Stimulated activated CD8-positive, alpha-beta memory T cell treated with anti-CD3 and anti-CD28 coated beads, Interleukin-4, amount 100 ng/mL, for 1 hour (primary cell): ENCODE measurements at places on chromosomes 1 and 21.

DNA sequence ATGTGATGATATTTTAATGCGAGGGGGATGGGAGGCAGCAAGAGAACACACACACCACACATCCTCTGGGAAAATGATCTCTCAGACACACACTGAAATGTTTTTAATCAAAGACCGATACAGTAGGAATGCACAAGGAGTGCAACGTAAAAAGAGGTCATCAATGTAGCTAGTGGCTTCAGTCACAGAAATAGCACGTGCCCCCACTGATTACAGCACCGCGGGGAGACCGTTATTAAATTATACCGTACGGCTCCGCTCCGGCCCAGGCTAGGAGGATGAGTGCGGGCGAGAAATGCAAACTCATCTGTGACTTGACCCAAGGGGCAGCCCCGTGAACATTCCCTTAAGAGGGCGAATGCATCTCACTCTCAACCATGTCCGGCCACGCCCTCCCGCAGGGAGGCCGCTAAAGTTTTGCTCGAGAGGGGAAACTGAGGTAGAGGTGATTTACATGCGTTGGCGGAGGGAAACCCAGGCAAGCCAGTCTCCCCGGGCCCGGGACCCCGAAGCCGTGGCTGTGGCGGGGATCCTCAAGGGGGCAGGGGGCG, 552 bp downstream of the UBR4 start:
- DNase-seq = no peak

- no peak for DNase-seq
Observed at GRCh38 chr1:3685906-3686305, 33.6 kb downstream of the TP73 start.

GRCh38 chr1:227318016-227318852, at the start of gene CDC42BPA:
TSS of gene CDC42BPA (minus strand) at chr1:227318492. CDS start at chr1:227317182, 1,310 bp downstream.
- DNase-seq = no peak

GRCh38 chr1:53627031-53627430, 111.9 kb downstream of the GLIS1 start:
- no peak for DNase-seq

DNA sequence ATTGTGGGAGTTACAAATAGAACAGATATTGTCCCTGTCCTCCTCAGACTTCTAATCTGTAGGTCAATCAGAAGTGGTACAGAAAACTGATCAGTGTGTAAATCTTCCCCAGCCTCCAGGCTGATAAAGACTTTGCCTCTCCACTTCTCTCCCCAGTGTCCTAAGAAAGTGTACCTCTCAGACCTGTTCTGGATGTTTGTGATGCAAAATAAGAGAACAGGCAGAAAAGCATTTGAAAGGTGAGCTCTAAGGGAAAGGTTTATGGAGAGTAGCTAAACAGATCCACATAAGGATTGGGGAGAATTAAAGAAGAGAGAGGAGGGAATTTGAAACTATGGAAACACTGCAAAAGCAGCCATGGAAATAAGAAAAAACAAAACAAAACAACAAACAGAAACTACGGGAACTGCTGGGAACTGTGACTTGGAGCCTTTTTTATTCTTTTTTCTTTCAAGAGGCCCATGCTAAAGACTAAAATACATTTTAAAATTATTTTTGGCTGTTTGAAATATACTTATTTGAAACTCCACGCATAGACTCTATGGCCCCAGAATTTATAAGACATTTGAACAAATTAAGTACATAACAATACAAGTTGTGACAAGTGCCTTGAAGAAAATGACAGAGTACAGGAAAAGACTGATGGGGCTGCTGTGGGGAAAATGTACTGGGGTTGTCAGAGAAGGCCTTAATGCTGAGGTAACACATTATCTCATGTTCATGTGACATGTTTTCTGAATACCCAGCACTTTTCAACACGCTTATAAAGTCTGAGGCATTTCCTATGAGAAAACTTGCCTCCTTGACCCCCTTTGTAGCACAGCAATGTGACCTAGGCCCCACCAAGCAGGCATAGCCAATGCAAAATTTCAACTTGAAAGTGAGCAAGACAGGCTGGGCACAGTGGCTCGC, 51.2 kb downstream of the TRAF5 start:
- no peak for DNase-seq

DNA sequence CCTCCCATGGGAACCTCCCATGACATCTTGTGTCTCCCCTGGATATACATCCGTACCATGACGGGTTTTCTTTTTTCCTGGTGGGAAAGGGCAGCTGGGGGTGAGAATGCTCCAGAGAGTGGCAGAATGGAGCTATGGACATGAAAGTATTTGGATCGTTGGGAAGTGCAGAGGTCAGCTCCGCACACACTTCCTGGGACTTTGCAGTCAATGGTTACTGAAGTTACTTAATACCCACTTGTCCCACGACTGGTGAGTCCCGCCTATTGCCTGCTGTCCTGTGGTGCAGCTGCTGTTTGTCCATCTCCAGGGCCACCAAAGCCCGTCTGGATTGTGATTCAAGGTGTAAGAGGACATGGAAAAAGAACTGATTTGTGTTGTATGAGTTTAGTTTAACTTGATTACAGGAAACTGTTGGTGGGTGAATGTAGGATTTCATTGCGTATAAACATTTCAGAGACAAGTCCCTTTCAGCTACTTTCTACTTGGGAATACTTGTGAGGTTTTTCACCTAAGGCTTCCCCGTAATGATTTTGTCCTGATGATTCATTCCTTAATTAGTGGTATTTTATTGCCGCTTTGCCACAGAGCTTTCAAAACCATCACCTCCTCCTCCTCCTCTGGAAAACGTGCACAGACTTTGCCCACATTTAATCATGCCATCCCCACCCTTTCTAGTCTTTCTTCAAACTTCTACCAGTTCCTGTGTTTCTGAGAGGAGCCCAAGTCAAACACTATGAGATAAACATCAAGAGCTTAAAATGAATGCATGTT, 308.8 kb downstream of the KIF26B start:
- DNase-seq = no peak
